M059J (cell line): ENCODE measurements at places on chromosomes 1 and 21.

GRCh38 chr21:42145569-42146272 is 73.2 kb upstream of the ABCG1 start:
- DNase-seq, result peak; percentile 56

DNA sequence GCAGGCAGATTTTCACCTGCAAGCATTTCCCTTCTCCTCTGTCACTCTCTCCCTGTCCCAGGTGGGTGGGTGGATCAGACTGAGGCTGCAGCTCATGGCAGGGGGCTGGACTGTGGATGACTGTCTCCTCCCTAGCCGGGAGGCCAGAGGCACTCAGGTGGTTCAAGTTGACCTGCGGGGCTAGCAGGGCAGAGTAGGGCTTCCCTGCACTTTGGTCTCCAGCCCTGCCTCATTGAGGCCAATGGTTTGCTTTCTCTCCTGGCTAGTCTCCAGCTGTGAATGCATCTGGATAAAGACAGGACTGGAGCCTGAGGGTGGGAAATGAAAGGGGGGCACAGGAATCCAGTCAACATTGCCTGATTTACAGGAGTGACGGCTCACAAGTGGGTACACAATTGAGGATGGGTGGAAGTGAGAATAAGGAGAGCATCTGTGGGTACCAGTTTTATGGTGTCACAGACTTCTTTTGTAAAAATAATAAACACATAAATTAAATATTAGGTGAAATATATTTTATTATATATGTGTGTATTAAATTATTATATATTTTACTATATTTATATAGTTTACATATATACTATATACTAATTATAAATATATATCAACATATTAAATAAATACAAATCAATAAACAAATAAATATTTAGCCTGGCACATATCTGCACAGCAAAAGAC is 25.6 kb downstream of the RUNX1 start:
- DNase-seq, result no peak

DNA sequence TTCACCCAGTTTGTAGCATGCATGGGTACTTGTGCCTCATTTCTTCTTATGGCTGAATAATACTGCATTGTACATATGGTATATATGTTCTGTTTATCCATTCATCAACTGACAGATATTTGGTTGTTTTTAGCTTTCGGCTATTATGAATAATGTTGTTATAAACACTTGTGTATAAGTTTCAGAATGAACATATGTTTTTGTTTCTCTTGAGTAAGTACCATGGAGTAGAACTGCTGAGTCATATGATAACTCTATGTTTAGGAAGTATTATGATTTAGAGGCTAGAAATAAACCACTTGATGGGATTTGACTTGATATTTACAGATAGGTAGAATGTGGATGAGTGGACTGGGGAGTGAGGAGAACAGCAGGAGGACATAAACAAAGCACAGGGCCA is 48.6 kb downstream of the WNT2B start:
- DNase-seq, result peak; percentile 12

- DNase-seq, result no peak
These were observed 22.3 kb upstream of the C1orf105 start for GRCh38 chr1:172398193-172398592.

GRCh38 chr1:245599371-245600174 is 444.8 kb downstream of the KIF26B start:
- peak; percentile 75 for DNase-seq

DNA sequence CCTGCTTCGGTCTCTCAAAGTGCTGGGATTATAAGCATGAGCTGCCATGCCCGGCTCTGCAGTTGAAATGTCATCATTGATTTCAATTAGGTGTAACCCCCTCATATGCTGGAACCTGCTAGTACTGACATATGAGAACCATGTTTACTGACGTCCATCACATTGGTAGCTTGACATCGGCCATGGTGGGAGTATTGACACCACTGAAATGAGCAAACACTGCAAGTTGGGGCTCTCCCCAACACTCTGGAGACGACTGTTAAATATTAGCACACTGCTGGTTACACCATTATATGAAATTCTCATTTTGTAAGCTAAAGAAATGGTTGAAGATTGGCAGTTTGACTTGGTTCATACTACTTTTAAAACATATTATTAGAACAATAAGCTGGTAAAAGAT is 63.7 kb downstream of the CNST start:
- DNase-seq, result no peak
